ENCODE measurements at places on chromosomes 6 and 20.

DNA sequence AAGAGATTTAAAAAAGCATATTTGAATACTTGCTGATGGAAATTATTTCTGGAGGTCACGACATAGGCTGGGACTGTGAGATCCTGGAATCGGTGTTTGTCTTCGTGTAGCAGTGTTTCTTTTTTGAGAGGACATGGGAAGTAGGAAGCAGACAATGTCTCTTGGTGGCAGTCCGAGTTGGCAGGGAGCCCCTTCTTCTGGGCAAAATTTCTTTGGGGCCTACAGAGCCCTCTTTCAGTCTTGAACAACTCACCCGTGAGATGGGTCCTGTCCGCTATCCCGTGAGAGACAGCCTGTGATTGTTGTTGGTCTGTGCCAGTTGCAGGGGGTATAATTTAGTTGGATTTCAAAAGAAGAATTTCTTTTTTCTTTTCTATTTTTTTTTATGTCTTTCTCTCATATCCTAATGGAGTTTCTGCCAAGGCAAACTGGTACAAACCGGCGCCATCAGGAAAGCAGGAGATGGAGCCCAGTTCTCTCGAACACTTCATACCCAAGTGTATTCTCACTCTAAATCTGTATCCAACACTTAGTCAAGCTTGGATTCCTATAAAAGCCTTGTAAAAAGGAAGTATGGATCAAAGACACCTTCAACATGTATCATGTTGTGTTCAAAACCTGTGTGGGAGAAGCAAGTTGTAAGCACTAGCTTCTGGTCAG is 785.1 kb downstream of the MAFB start:
- H3K4me3 ChIP-seq, result no peak overlapping the region
- H3K36me3 ChIP-seq, result no peaks in the 10 kb centered on the region
- H3K4me1 ChIP-seq, result no peaks in the 10 kb centered on the region
- H3K27ac ChIP-seq, result no peak overlapping the region
- DNase-seq, result no peak

- no peak for DNase-seq
- no peaks in the 10 kb centered on the region for H3K4me1 ChIP-seq
- H3K4me3 ChIP-seq, result no peak overlapping the region
Observed at GRCh38 chr20:59667131-59667530, 62.8 kb downstream of the PHACTR3 start.

- H3K4me1 ChIP-seq, result no peaks in the 10 kb centered on the region
- no peaks in the 10 kb centered on the region for H3K36me3 ChIP-seq
- peaks cover 46% of the 10 kb centered on the region for H3K27me3 ChIP-seq
- no peak overlapping the region for H3K4me3 ChIP-seq
Observed at GRCh38 chr6:28615955-28616747, 90.5 kb downstream of the GPX5 start.

GRCh38 chr20:10922506-10922905 is 248.7 kb upstream of the JAG1 start:
- no peaks in the 10 kb centered on the region for H3K4me1 ChIP-seq
- no peak for DNase-seq
- no peaks in the 10 kb centered on the region for H3K36me3 ChIP-seq
- H3K27me3 ChIP-seq, result no peaks in the 10 kb centered on the region

DNA sequence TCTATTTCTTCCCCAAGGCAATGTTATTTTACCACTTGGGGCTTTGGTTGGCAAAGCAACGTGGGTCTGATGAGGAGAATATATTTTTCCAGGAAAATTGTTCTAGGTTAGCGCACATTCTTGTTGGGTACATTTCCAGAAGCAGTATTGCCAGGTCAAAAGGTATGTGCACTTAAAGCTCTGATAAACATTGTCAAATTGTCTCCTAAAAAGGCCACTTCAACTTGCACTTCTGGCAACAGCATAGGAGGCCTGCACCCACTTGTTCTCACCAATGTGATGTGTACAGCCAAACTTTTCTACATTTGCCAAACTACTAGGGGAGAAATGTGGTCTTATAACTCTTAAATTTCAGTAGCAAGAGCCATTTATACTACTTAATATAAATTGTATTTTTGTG is 197.5 kb upstream of the COL21A1 start:
- H3K36me3 ChIP-seq, result no peaks in the 10 kb centered on the region
- no peaks in the 10 kb centered on the region for H3K27me3 ChIP-seq
- no peaks in the 10 kb centered on the region for H3K4me1 ChIP-seq
- no peak overlapping the region for H3K27ac ChIP-seq
- DNase-seq, result no peak

DNA sequence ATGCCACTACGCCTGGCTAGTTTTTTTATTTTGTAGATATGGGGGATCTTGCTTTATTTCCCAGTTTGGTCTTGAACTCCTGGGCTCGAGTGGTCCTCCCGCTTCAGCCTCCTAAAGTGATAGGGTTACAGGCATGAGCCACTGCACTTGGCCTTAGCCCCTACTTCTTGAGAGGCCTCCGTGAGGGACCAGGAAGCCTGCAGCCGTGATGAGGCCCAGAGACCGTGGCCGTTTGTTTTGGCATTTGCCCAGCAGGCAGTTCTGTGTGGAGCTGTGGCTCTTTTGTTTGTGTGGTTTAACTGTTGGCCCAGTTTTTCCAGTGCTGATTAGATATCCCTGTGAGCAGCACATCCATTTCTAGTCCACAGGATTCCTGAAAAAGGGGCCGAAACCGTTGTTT is 39.8 kb downstream of the SRSF3 start:
- H3K27ac ChIP-seq, result no peak overlapping the region
- no peaks in the 10 kb centered on the region for H3K4me1 ChIP-seq
- no peak for DNase-seq
- no peak overlapping the region for H3K4me3 ChIP-seq
- H3K27me3 ChIP-seq, result no peaks in the 10 kb centered on the region
